ENCODE measurements at places on chromosomes 2 and 18.

DNA sequence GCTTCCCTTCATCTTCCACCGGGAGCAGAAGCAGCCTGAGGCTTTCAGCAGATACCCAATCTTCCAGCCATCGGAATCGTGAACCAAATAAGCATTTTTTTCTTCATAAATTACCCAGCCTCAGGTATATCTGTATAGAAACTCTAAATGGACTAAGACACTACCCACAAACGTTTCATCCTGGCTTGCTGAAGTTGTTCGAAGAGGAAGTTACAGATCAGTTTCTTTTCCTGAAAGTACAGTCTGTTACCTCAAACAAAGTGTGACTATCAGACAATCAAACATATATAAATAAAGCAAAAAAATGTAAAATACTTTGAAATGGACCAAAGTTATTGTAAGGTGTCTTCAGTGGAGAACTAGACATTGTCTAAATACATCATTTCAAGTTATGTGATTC, 97.9 kb downstream of the MREG start:
- DNase-seq = no peak

DNA sequence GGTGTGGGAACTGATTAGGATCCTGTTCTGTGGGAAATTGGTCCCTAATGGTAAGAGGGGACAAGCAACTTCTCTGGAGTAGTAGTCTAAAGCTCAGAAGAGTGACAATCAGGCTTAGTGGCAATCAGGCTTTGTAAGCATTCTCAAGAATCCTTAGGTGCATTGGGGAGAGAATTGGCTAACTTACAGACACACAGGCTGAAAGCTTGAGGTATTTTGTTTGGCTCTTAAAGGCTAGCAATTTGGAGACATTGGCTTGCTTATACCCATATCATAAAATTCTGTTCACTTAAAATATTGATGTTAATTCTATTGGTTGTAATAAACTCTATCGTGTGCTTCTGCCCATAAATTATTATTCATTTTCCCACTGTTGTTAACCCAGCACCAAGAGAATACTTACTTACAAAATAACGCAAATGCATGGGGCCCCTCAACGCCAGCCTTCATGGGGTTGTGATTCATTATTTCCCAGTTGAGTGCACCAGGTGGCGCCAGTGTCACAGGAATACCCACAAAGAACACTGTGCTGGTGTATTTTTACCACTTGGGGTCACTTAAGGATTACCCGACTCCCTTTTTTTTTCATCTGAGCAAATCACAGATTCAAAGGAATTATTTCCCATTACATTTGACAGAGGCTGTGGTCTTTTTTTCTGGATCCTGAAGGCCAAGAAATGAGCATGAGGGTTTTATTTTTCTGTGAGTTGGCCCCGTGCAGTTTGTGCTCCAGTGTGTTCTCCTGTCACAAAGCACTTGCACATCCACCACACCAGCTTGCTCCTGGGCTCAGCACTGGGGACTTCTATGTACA, 45.5 kb downstream of the DDX1 start:
- DNase-seq = peak; percentile 66

- DNase-seq = no peak
Observed at GRCh38 chr18:13270279-13270855, 51.8 kb downstream of the LDLRAD4 start.

DNA sequence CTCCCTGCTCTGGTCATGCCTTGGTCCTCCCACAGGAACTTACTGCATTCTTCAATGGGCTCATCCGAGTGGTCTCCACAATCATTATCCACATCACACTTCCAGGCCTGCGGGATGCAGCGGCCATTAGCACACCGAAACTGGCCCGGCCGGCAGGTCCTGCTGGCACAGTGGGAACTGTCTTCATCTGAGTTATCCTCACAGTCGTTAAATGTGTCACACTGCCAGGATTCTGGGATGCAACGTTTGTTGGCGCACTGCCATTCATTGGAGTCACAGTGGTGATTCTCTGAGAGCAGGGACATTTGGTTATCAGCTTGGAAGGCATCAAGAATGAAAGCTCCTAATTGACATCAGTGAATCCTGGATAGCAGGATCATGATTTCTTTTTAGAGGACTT, 104.5 kb downstream of the DHRS9 start:
- DNase-seq = peak; percentile 26

- DNase-seq = no peak
Observed at GRCh38 chr2:41933046-41933420, 114.8 kb upstream of the PKDCC start.

- DNase-seq = no peak
Observed at GRCh38 chr2:70472221-70472890, 81.3 kb downstream of the TGFA start.

DNA sequence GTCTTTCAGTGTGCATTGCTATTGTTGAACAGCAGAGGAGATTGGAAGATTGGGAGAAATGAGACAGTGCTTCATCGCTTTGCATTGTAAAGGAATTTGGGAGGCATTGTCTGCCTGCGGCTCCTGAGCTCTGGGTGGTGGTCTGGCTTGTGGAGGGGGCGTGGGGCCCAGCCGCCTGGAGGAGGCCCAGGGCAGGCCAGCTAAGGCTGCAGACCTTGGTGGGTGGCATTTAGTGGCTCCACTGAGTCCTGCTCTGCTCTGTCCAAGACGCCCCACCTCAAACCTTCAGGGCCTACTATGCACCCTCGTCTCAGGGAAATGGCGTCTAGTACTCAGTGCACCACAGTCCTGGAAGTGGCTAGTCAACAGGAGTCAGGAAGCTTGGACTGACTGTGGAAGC, 5.7 kb upstream of the HS1BP3 start:
- no peak for DNase-seq

GRCh38 chr2:117949806-117950205, 64.1 kb downstream of the CCDC93 start:
- DNase-seq = no peak

DNA sequence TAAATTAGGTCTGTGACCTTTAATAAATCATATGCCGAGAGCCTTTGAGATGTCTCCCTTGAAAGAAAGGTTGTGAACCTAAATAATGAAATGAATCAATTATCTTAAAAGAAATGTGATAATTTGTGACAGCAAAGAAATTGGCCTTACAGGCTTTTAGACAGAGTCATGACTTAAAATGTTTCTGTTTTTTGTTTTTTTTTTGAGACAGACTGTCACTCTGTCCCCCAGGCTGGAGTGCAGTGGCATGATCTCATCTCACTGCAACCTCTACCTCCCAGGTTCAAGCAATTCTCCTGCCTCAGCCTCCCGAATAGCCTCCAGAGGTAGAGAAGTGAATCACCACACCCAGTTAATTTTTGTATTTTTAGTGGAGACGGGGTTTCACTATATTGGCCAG, 898.0 kb downstream of the CNTNAP5 start:
- no peak for DNase-seq

GRCh38 chr2:147031897-147032296, 812.9 kb upstream of the ACVR2A start:
- no peak for DNase-seq

DNA sequence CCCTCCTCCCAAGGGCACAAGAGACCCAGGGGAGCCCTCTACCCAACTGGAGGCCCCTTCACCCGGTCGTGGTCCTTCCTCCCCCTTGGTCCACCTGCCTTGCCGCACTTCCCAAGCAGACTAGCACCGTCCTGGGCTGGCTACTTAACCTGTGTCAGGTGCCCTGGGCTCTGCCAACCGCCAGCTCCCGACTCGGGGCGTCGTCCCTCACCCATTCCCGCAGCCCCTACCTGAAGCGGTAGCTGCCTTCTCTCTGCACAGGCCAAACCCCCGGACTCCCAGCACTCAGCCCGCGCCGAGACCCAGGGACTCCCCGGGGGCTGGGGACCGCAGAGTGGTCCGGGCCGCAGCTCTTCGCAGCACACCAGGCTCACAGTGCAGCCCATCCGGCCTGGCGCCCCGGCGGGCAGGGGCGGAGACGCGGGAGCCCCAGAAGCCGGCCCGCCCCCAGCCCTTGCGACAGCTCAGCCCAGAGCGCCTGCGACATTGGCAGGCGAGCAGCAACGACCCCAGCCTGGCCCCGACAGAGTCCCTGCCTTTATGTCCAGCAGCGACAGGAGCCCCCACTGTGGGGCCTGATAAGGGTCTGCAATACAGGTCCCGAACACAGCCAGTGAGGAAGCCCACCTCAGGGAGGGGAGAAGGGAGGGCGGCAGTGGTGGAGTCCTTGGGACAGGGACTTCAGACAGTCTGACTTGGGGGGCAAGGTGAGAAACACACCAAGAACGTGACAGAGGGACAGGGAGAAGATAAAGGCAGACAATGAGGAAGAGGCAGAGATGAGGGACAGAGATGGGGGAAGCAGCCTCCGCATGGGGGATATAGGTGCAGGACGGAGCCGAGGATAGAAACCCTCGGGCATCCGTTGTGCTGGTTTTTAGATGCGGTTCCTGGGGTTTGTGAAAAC, 31.0 kb upstream of the TNS1 start:
- no peak for DNase-seq

DNA sequence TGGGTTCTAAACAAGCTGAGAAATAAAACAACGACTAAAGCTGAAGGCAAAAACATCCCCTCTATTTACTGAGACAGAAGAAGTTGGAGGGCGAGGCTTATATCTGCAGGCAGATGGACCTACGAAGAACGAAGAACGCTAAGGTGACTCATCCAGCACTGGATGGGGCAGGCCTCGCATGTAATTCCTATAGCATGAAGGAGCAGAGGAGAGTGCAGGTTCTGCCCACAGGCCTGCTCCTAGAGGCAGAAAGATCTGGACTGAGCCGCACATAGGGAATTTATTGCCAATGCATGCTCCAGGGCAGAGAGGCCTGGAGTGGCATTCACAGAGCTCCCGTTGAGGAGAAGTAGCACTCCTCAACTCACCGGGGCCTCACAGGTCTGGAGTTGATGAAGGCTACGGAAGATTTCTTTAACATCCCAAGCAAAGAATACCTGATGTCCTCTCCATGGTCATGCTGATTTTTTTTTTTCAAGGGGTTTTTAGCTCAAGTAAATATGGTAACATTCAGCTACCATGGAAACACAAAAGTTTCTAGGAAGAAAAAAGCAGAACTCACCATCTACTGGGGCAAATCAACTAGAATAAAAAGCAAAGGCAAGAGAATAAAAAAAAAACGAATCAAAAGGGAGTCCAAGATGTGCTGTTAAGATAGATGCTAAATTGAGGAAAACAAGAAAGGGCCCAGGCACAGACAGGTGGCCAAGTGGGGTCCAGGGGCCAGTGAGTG, 10.4 kb upstream of the METTL21A start:
- DNase-seq = no peak

- no peak for DNase-seq
Observed at GRCh38 chr2:120243211-120243610, 9.4 kb upstream of the RALB start.

DNA sequence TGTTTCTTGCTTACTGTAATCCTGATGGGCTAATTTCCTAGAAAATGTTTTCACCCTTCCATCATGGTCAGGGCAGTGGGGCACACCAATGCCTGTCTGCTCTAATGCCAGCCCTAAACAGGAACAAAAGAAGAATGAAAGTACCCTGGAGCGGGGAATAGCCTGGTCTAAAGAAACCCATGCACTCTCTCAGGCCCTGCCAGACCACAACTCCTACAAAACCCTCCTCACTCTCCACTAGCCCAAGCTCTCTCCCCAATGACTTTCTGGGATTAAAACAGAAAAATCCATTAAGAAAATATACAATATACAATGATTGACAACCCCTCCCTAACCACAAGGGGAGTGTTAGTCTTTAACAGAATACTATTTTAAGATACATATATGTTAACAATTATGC, 67.6 kb downstream of the AAK1 start:
- DNase-seq = no peak

- no peak for DNase-seq
Observed at GRCh38 chr2:142866426-142866825, 11.0 kb upstream of the KYNU start.

DNA sequence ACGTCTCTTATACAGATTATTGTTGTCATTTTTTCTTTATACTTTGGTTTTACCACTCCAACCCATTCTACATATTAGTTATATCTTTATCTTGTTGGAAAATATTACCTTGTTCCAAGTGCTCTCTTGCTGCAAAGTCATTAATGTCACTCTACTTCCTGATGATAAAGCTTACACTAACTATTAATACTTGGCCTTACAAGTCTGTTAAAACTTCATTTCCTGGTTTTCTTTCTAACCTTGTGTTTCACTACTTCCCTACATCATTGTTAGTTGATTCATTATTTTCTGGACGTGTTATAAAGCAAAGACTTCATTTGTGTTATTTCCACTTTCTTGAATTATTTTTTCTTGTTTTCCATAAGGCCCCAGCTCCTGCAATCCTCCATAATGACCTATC, 382.6 kb upstream of the CDH20 start:
- no peak for DNase-seq

- no peak for DNase-seq
Observed at GRCh38 chr2:172052000-172052983, 33.0 kb upstream of the DLX1 start.

DNA sequence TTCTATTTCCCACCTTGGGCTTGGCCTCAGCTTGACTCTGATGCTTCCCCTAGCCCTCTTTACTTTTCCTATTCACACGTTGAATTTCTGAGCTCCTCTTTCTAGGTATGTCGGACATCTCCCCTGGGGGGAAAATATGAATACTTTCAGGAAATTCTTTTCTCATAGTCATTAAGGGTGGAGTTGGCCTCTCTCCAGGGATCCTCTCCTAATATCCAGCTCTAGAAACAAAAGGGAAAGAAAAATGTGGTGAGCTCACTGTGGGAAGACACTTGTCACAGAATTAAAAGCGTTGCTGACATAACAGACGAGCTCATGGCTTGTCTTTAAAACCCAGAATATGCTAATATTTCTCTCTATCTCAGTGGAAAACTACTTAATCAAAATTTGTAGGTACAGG, 132.7 kb upstream of the MEX3C start:
- DNase-seq = no peak

DNA sequence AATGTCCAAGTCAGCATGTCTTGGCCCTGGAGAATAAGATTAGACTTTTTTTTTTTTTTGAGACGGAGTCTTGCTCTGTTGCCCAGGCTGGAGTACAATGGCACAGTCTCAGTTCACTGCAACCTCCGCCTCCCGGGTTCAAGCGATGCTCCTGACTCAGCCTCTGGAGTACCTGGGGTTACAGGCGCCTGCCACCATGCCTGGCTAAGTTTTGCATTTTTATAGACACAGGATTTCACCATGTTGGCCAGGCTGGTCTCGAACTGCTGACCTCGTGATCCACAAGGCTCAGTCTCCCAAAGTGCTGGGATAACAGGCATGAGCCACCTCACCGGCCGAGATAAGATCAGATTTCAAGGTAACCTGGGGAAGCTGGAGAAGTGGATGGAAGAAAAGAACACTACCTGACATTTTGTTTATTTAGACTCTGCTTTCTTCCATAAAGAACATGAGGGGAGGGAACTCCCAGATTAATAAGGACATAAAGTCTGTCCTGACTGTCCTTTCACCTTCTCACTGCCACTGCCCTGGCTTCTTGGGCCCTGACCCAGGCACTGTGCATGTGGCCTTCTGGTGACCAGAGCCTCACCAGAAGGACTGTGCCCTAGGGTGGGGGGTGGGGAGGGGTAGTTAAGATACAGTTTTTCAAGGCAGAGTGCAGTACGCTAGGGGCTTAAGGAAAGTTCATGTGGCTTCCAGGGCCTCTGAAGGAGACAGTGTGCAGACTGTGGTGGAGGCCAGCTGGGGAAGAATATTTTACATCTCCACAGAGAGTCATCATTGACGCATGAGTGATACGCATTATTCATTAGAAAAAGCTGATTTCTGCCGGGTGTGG, 4.8 kb upstream of the IMPA2 start:
- DNase-seq = no peak

Data from right cardiac atrium (tissue), 5 donors.